ENCODE measurements at places on chromosomes 3 and 15.

GRCh38 chr15:89332446-89332845 is 2.2 kb downstream of the POLG start:
- DNase-seq: no peak

DNA sequence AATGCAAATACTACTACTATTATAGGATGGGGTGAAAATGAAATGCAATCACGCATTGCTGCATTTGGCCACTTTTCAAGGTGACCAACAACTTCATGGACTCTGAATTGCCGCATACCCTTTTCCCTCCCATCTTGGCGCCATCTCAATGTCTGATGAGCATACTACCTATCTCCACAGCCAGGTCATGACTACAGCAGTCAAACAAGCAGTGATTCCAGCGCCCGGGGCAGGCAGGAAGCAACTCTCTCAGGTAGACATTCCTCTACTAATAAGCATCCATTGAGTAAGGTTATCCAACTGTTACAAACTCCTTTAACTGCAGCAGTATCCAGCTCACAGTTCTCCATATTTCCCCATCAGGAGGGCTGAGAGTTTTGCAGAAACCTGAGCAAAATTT is 155.4 kb downstream of the ADAMTS17 start:
- DNase-seq: no peak

DNA sequence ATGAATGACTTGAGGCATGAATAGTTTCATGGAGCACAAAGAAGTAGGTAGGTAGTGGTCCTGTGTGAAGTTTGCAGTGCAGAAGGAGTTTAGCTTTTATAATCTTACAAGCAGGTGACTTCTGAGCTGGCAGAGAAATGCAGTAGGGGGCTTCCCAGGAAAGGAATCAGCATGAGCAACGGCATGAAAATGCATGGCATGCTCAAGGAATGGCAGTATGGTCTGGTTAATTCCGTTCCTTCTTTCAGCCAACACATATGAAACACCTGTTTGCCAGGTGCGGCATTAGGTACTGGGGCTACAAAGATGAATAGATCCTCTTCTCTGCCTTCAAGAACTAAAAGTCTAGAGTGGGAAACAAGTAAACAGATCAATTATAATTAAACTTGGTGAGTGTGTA is 138.0 kb upstream of the BHLHE40 start:
- DNase-seq: no peak

DNA sequence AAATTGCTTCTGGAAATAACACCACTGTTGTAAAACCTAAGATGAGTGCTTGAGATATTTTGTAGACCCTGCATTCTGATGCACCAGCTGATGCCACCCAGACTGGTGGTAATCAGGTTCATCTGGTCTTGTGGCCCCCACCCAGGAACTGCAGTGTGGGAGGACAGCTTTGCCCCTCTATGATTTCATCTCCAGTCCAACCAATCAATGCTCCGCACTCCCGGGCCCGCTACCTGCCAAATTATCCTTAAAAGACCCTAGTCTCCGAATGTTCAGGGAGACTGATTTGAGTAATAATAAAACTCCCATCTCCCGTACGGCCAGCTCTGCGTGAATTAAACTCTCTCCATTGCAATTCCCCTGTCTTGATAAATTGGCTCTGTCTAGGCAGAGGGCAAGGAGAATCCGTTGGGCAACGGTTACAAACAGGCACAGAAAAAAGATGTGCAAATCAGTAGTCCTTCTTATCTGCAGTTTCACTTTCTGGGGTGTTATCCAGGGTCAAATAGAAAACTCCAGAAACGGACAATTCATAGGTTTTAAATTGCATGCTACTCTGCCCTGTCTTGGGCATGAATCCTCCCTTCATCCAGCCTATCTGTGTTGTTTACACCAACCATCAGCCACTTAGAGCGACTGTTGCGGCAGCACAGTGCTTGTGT is 29.2 kb upstream of the TRPM1 start:
- no peak for DNase-seq

GRCh38 chr15:69559440-69560190 is 107.0 kb downstream of the RPLP1 start:
- no peak for DNase-seq

GRCh38 chr15:82945326-82945725 is 7.2 kb downstream of the HOMER2 start:
- no peak for DNase-seq

DNA sequence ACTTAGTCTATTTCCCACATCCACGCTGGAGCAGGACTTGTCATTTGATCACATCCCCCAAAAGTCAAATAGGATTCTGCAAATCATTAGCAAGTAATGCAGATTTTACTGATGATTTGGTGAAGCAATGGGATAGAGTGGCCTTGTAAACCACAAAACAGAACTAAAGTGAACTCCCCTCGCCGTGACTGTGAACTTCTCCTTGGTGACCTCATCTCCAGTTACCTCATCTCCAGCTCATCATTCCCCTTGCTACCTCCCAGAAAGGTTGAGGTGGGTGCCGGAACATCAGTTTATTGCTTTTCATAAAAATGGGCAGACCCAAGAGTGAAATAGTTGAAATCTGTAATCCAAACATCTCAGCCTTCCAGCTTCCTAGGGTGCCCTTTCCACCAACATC is 36.7 kb upstream of the ADPGK start:
- DNase-seq: no peak

DNA sequence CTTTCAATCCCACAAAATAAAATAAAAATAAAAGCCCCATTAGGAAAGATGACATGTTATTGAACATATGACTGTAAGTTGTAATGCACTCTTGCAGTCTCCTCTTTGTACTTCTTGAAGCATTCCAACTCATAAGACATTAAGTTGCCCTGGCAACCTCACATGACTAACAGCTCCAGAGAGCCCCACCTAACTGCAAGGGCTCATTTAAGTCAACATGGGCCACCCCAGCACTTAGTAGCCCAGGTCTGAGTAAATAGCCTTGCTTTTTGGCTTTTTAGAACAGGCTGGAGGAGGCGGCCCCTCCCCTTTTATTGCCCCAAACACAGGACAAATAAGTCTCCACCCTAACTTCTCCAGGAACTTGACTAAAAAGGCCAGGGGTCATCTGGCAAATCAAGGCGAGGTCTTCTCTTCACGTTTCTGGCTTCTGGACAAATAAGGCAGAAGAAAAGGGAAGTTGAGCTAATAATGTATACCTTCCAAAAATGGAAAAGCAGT is 135.1 kb downstream of the TMCO5A start:
- no peak for DNase-seq

DNA sequence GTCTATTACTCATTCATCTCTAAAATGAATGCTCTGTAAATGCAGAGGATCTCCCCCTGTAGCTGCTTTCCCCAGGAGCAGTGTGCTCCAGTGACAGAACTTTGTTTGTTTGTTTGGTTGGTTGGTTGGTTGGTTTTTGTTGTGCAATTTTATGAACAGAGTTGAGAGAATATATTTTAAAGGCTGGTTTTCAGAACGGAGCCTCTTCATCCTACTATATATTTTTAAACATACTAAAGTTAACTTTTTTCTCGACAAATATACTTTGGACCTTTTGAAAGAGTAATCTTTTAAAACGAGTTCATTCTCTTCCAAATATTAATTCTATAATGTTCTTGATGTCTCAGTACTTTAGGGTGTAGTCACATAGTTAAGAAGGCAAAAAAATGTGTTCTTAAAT is 20.2 kb downstream of the RYR3 start:
- no peak for DNase-seq

DNA sequence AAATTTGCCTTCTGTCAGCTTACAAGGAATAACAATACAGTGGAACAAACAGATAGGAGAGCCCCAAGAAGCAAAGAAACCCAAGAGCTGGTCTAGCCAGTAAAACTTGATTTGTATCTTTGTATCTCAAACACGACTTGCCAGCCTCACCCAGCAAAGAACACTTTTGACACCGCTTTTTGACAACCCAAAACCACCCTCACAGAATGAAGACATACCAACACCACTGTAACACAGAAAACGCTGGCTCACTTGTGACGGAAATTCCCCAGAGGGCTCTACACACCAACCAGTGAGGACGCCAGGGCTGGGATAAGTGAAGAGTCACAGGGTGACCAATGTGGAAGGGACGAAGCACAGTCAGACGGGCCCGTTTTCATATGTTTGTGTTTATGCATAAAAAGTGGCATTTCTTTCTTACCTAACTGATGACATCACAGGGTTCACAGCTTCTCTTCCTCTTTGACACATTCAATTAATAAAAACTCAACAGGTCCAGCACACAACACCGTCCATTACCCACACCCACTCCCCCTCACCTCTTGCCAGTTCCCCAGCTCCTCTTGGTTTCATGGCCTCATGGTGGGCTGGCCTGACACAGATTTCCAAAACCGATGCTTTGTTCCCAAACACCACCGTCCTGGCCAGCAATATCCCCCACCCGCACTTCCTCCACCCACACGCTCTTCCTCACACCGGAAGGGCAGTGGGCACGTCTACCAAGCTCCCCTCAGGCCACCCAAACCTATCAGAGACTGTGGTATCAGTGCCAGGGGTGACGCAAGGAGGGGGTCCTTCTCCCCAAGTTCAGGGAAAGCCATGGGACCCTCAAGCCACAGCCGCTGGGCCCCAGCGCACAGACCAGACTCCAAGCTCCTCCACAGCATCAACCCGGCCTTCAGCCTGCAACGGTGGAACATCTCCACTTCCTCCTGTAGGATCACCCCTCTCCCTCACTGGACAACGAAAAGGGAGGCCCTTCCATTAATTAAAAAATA is 94.2 kb downstream of the ADAMTS17 start:
- no peak for DNase-seq

- DNase-seq: no peak
These were observed 1.9 kb downstream of the VILL start for GRCh38 chr3:37992271-37993066.

DNA sequence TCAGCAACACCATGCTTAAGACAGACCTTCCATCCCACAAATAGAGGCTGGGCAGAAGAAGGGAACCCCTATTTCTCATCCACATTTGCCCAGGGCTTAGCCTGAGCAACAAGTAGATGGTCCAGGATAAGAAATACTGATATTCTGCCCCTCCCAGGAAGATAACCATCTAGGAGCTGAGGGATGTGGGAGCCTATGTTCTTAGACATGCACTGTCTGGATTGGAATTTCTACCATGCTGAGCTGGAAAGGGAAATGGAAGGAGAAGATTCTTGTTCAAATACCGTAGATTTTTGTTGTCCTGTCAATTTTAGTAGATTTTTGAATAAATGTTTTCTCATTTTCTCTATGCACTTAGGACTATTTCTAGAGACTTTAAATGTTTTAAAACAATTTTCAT is 450.7 kb upstream of the SEMA6D start:
- DNase-seq: no peak

- no peak for DNase-seq
These were observed 26.3 kb downstream of the TLNRD1 start for GRCh38 chr15:81026836-81027599.

DNA sequence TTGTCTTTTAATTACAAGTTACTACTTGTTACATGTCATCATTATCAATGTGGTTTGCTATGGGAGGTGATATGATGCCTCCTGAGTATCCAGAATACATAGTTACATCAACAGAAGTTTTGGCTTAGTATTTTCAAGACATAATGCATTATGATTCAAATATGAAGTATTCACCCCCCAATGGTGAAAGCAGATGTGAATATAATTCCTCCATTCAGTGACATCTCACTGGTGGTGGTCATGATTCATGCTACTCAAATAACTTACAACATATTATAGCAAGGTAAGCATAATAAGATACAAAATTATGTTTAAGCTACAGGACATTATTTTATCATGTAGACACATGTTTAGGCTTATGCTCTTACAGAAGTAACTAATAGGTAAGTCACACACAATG is 34.9 kb upstream of the TTBK2 start:
- DNase-seq: no peak

DNA sequence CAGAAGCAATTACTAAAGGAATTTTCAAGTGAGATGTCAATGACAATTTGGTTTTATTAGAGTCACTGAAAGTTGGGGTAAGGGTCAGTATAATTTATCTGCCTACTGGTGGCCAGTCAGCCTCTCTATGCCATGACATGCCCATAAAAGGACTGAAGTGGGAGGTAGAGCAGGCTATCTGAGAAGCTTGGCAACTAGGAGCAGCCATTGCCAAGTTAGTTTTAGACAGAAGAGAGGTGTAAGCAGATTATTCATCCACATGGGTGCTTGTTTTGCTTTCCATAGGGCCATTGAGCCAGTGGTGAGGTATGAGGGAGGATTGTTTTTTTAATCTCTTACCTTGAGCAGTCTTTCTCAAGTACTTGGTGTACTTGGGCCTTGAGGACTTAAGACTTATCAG is 8.1 kb upstream of the RBP1 start:
- no peak for DNase-seq

GRCh38 chr3:193509103-193509965 is 45.4 kb downstream of the ATP13A4 start:
- no peak for DNase-seq

GRCh38 chr15:78873793-78874765 is 1.4 kb downstream of the MORF4L1 start:
- DNase-seq: no peak

- no peak for DNase-seq
These were observed 227.3 kb upstream of the IL12A start for GRCh38 chr3:159761369-159761768.

DNA sequence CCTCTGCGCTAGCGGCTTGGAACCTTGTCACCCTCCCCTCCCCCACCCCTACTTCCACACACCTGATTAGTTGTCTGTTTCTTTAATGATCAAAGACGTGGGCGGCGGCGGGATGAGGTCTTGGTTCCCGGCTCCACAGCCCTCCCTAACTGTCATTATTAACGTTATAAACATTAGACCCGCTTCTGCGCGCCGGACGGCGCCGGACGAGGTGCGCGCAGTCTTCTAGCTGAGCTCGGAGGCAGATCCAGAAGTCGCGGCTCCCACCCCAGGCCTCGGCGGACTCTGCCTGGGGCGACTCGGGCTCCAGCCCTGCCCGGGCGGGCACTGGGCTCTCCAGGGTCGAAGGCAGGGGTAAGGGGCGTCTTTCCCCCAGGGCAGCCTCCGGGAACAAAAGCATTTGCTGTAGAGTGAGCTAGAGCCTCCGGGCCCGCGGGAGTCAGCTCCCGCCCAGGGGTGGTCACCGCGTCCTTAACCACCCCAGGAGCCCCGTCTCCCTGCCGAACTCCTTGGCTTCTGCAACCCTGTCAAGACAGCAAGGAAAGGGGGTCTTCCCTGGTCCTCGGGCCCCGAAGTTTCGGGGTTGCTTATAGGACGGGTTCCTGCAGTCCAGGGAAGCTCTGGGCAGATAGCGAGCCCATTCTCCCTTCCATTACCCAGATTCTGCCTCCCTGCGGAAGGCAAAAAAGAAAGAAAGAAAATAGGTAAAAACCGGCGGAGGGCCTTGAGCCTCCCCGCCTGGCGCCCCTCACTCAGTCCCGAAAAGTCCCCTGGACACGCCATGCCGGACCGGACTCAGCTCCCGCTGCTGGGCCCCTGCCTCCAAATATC is 2.2 kb upstream of the ISLR2 start:
- no peak for DNase-seq

- DNase-seq: no peak
These were observed 178.8 kb upstream of the SNTN start for GRCh38 chr3:63473641-63474166.

DNA sequence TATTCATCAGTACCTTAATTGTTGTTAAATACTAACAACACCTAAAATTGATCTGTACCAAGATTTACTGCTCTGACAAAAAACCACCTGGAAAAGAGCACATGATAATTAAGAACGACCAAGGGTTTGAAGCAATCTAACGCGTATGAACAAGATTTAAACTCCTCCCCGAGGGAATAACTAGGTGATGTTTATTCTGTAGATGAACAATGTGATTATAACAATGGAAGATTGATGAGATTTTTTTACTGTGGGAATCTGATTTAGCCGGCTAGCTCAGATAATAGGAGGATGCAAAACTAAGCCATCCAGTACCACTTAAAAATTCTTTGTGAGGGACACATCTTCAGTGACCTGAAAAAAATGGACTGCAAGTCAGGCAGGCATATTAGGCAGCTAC is 222.1 kb downstream of the FHIT start:
- no peak for DNase-seq

- DNase-seq: no peak
These were observed 432.0 kb downstream of the ZPLD1 start for GRCh38 chr3:102866845-102867244.
